ENCODE measurements at places on chromosomes 3 and 15.

- DNase-seq = no peak
Measured at GRCh38 chr3:53140847-53141845, 10.9 kb upstream of the RFT1 start.

GRCh38 chr15:25439369-25439836 is 579 bp upstream of the UBE3A start:
- DNase-seq = no peak

GRCh38 chr3:23496165-23496564 is 293.0 kb downstream of the UBE2E2 start:
- no peak for DNase-seq

- DNase-seq = no peak
Measured at GRCh38 chr3:125436921-125437320, 61.8 kb upstream of the ZNF148 start.

DNA sequence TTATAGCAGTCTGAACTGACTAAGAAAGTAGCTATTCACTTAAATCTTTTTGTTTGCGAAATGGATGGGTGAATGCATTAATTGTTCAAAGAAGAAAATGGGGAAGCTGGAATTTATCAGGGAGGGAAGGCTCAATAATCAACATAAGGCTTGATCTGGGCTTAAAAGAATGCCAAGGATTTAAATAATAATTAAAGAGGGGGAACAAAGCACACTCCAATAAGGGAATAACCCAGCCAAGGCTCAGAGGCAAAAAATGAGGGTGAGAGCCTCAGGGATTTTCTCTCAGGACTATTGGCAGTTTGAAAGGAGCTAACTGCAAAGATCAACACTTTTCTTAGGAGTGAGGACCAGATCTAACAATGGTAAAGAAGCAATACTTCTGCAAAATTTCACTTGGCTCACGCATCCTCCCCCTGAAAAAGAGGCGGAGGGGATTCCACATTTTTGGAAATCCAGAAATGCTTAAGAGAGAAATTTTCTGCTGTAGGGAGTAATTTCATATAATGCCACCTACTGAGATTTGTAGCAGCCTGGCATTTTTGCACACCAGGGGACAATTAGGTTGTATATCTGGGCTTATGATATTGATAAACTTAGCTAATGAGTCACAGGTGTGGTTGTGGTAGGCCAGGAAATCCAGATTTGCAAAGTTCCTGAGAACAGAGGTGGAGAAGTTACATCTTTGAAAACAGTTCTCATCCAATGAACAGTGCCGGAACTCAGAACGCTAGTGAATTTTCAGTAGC is 405.1 kb downstream of the TUSC7 start:
- no peak for DNase-seq

DNA sequence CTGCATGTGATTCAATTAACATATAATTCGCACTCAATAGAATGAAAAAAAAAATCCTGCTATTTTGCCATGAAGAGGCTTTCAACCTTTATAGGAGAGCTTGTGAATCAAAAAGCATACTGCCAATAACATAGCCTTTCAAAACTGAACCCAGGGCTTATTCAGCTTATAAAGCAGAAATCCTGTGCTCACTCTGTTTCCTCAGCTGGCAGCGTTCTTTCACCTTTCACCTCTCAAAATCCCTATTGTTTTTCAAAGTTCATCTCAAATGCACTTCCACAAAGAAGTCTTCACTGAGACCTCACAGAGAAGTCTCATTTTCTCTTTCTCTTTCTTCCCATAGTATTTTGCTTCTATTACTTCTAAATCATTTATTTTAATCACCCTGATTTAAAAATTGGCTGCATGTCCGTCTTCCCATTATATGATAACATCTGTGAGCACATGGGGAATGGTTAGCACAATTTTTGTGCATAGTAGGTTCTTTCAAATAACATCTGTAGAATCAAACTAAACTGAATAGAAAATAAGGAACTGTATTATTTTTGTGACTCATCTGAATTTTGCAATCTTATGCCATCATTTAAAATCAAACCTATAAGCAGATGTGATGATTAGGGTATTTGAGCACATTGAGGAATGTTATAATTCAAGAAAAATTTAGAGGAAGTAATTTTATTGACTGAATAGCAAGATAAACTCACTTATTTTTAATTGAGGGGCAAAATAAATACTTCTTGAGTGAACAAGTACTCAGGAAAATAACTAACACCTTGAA is 373.4 kb downstream of the NLGN1 start:
- DNase-seq = no peak

GRCh38 chr15:71055461-71055860 is 59.8 kb upstream of the THSD4 start:
- DNase-seq = no peak

DNA sequence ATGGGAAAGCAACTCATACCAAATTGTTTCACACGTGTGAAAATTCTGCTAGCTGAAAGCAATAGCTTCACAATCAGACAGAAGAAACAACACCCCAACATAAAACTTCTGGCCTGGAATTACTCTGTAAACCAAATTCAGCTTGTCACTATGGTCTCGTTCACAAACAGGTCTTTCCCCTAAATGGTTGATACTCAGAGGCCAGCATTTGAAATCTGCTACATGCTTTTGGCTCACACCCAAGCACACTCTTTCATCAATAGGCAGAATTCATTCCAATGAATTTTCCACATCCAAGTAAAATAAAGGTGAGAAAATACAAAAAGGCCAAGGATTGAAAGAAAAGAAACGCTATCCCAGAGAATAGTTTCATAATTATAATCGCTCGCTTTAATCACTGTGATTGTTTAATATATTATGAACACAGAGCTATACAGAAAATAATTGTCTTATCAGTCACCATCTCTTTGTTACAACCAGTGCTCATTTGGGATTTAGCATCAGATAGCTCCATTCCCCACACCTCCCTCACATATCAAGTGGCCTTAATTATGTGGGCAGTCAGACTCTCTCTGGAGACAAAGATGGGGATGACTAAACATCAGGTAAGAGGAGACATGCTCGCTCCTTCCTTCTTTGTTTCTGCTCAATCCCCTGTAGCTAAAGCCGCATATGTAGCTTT is 503.8 kb upstream of the ARRDC4 start:
- DNase-seq = no peak

DNA sequence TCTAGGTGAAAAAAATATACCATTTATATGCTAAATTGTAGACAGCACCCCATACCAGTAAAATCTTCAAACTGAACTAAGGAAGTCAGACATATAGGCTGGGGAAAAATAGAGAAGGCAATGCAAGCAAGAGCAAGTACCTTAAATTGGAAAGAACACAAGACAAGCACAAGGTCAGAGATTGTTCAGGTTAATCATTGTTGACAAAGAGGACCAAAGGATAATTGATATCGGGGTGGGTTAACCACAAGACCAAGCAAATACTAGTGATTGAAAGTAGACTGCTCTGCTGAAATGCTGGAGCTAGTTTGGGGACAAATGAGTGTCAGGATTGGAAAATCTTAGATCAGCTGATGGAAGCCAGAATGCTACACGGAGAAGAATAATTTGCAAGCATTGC is 499.8 kb downstream of the ROBO2 start:
- no peak for DNase-seq

DNA sequence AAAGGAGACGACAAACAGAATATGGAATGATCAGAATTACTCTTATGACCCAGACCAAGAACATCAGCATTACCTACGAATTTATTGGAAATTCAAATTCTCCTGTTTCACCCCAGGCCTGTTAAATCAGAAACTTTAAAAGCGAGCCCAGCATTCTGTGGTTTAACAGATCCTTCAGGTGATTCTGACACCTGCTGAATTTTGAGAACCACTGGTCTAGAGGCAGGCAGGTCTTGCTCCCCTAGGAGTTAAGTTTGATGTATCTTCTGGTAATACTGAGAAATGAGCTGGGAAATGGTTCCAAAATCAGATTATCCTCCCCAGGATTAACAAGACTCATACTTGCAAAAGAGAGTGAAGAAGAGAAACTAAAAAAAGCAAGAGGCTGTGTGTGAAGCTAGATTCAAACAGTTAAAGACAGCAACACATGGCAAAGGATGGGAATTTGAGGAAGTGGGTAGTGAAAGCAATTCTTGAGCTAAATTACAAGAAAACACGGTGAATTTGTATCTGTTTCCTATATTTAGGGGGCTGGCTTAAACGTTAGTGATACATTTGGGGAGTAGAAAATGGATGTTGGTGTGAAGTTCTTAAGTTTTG is 66.0 kb downstream of the FLNB start:
- no peak for DNase-seq

DNA sequence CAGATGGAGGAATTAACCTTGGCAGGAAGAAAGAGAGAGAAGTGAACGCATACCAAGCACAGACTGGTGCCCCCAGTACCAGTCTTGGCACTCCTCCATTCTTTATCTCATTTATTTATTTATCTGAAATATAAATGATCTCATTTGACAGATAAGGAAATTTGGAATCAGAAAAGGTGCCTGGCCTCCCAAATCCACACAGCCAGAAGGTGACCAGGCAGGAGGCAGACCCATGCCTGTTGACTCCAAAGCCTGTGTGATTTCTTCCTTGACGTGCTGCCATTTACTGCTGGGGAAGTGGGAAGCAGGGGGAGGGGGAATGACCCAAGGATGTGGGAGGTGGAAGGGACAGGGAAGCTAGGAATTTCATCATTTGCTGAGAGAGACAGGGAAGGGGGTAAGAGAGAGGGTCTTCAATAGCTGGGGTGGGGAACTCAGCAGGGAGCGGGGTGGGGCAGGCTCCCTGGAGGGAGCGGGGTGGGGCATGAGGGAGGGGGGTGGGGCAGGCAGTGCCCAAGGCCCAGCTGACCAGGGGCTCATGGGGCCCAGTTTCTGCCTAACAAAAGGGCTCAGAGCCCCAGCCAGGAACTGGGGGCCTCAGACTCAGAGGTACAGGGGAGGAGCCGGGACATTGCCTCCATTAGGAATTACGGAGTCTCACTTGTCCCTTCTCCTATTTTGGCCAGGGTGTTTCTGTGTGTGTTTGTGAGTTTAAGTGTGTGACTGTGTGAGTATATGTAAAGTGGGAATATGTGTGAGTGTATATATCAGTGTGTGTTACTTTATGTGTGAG is 63.0 kb downstream of the MINAR1 start:
- DNase-seq = no peak

GRCh38 chr15:79089890-79090486 is 592 bp downstream of the RASGRF1 start:
- DNase-seq = no peak

- no peak for DNase-seq
Measured at GRCh38 chr3:115098354-115099073, 48.6 kb downstream of the ZBTB20 start.

DNA sequence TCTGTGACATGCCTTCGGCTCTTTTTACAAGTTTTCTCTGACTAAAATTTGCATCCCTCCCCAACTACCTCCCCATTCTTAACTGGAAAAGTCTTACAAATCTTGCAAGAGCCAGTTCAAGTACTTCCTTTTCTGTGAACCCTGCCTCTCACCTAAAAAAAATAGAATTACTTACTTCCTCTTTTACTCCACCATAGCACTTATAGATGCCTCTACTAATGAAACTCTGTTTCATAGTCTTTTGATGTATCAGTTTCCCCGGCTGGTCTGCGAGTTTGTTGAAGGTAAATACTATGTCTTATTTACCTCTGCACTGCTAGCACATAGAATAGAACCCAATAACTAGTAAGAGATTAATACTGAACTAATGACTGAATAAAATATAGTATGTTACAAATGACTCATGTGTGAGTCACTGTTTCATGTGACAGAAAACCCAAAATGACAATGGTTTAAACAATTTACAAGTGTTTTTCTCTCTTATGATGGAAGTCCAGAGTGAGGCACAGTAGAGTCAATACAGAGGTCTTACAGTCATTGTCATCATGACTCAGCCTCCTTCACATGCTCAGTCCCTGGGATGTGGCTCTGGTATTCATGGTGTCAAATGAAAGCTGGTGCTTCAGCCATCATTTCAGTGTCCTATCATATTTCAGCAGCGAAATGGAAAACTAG is 393.5 kb downstream of the RSL24D1 start:
- no peak for DNase-seq

DNA sequence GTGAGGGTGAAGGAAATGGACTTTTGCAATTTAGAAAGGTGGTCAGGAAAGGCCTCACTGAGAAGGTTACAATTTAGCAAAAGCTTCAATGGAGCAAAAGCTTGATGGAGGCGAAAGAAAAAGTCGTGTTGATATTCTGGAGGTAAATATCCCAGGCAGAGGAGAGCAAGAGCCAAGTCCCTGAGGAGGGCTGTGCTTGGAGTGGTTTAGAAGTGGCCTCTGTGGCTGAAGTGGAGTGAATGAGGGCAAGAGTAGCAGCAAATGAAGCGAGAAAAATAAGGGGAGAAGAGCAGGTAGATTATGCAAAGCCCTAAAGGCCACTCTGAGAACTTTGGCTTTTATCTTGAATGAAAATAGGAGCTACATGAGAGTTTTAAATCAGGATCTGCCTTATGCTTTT is 54.1 kb downstream of the GUCA1C start:
- no peak for DNase-seq

GRCh38 chr3:193777524-193777923 is 184.5 kb downstream of the OPA1 start:
- DNase-seq = no peak

DNA sequence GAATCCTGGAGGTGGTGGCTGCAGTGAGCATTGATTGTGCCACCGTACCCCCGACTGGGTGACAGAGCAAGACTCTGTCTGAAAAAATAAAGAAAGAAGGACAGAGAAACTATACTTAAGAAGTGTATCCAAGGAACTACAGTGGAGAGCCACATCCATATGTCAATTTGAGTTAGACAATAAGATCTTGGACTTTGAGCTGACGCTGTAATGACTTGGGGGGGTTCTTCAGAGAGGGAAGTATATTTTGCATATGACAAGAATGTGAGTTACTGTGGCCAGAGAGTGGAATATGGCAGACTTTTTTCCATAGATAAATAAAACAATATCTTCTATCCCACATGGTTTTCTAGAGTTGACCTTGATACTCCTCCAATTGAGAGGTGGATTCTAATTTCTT is 52.6 kb upstream of the TEX264 start:
- DNase-seq = no peak

GRCh38 chr3:177554895-177555759 is 357.8 kb upstream of the TBL1XR1 start:
- DNase-seq = no peak

DNA sequence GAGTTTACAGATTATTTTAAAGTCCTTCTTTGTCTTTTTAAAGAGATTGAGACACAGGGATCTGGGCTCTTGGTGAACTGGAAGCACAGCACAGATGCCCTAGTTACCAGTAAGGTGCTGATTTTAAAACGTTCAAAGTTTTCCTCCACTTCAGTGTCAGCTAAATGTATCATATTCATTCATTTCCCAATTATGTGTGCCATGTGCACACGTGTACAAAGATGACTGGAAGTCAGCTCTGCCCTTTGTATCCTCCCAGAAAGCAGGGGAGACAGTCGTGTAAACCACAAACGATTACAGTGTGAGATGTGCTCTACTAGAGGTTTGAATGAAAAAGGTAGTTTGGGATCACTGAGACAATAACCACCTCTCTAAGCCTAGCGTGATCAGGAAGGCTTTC is 730 bp downstream of the ZKSCAN7 start:
- no peak for DNase-seq

GRCh38 chr3:29475305-29475840 is 194.5 kb downstream of the RBMS3 start:
- DNase-seq = no peak

Measured in stimulated activated CD4-positive, alpha-beta T cell treated with anti-CD3 and anti-CD28 coated beads, Interleukin-1b, Interleukin-23, amount 100 ng/mL, for 1 hour (primary cell).